ENCODE measurements at places on chromosomes 16 and 17. TPM values are rescaled to one million over a fixed set of nuclear protein-coding genes. Genes with fewer than 3 reads are reported as not detected.

The CSH2 gene
- not detected for total RNA-seq

The XYLT2 gene
- total RNA-seq: 22.2 TPM

The GRB7 gene
- 0.42 TPM for total RNA-seq

GRCh38 chr16:19245326-19245925, 40.1 kb upstream of the CLEC19A start:
- H3K36me3 ChIP-seq: no peaks in the 10 kb centered on the region
- H3K27me3 ChIP-seq: no peaks in the 10 kb centered on the region
- no peak overlapping the region for H3K4me3 ChIP-seq
- DNase-seq: no peak
- no peak overlapping the region for H3K27ac ChIP-seq

- no peaks in the 10 kb centered on the region for H3K27me3 ChIP-seq
- no peak for DNase-seq
- H3K4me1 ChIP-seq: peaks cover 10% of the 10 kb centered on the region
- H3K4me3 ChIP-seq: no peak overlapping the region
- no peaks in the 10 kb centered on the region for H3K36me3 ChIP-seq
- no peak overlapping the region for H3K27ac ChIP-seq
These were observed 55.4 kb downstream of the CFDP1 start for GRCh38 chr16:75377729-75378386.

DNA sequence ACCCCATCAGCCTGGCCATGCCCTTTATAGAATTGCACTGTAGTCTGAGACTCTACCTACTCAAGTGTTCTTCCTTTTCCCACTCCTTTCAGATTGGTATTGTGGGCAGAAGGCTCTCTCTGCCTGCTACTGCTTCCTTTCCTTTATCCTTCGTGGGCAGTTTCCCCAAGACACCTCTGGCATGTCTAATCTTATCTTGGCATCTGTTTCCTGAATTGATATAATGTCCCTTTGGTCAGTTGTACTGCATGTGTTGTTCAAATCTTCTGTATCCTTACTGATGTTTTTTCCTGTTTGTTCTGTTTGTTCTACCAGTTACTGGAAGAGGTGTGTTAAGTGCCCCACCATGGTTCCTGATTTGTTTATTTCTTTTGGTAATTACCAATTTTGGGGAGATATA, 29.5 kb upstream of the MSI2 start:
- H3K27me3 ChIP-seq: no peaks in the 10 kb centered on the region
- no peaks in the 10 kb centered on the region for H3K36me3 ChIP-seq
- H3K4me1 ChIP-seq: no peaks in the 10 kb centered on the region
